Neuronal stem cell (in vitro differentiated cells): ENCODE measurements at places on chromosomes 1 and 21.

DNA sequence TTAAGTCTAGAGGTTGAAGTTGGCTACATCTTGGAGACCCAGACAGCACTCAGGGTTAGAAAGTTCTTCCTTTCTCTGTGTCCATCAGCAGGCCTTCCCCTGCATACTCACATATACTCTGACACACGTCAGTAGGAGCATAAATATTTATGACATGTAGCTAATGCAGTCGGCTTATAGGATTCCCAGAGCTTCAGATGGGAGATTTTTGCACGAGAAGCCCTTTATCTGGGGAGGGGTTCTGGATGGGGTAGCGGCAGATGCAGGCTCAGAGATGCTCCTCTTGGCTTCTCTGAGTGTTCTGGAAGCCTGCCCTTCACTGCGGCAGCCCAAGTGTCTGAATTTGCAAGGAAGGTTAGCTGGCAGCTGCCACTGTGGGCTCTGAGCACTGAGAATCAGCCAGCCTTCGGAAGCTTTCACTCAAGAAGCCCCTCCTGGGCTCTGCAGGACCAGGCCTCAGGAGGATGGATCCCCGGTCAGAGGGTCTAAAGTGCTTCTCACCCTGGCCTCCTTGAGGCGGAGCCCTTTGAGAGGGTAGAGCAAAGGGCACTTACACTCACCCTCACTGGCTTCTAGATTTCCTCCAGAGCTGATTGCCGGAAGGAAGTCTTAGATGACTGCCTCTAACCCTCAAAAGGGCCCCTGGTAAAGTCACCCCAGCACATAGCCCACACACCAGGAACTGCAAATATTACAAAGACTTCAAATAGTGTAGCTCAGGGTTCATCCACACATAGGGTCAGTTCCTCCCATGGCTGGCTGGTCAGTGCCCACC, 68.1 kb upstream of the NFASC start:
- DNase-seq = no peak

DNA sequence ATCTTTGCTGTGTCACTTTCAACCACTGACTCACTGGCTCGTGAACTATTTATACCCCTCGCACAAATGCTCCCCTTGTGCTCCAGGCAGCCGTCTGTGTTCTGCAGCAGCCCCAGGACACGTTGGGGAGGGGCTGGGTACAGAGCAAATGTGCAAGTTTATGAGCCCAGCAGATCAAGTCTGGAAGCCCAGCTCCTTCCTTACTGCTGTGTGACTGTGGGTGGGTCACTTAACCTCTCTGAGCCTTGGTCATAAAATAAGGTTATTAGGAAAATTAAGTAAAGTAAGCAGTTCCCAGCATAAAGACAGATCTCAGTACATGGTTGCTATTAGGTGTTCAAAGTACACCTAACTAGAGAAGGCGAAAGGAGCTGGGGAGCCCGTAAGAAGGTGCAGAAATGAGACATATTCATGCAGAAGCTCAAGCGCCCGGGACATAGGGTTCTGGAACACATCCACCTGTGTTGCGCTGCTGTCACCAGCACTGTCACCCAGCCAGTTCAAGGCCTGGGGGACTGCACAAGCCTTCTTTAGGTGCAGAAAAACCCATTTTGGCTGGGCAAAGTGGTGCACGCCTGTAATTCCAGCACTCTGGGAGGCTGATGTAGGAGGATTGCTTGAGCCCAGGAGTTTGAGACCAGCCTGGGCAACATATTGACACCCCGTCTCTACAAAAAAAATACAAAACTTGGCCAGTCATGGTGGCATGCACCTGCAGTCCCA, 13.8 kb downstream of the EFHD2 start:
- DNase-seq = no peak

DNA sequence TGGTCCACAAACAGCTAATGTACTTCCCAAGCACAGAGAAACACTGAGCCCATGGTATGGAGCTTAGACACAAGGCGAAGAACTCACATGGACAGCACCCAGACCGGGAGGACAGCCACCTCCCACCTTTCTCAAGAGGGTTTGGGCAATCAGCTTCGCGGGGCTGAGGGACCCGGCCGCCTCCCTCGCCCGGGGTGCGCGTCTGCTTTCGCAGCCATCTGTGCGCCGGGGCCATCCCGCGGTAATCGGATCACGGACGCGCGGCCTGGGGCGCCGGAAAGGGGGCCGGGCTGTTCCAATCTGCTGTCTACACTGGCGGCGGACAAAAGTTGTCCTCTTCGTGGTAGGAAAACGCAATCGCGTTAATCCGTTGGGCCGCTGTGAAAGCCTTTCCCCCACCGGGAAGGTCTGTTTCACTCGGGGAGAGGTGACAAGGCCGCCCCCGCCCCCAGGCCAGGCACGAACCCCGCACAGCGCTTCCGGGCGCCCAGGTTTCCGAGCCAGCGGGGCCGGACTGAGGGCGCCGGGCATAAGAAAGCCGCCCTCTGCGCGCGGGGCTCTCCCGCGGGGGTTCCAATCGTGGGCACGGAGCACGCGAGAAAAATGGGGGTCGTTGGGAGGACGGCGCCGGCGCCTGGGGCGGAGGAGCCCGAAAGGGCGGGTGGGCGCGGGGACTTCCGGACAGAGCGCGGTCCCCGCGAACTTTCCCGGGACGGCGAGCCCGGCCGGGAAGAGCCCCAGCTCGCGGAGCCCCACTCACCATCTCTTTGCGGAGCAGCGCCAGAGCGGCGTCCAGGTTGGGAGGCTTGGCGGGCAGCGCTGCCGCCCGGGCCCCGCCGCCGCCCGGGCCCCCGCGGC, 664 bp downstream of the FAM89A start:
- peak; percentile 45 for DNase-seq

- no peak for DNase-seq
Observed at GRCh38 chr1:205261946-205262691, 34.4 kb downstream of the TMCC2 start.

DNA sequence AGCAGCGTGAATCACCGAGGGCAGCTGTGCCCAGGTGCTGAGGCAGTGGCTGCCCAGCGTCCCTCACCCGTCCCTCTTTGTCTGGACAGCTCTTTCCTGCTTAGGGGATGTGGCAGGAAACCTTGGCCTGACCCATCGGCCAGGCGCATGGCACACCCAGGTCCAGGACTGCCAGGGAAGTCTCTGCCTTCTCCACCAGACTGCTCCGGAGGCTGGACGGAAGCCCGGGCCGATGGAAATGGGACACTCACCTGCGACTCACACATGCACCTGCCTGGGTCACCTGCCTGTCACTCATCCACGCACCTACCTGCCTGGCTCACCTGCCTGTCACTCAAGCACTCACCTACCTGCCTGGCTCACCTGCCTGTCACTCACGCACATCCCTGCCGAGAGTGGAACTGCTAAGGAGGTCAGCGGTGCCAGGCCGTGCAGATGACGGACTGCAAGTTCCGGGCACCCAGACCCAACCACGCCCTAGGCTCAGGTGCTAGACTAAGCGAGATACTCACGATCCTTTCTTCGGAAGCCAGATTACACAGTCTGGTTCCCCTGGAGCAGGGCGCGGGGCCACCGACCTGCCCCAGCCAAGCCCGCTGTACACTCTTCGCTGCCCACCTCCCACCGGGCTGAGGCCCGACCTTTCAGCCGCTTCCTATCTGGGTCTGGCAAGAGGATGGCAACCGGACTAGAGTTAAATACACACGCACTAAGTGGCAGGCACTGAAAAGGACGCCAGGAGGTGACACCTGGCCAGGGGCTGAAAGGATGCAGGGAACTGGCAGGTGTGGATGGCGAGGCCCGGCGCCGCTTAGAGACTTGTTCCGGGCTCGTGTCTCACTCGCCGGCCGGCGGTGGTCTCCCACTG, 1.1 kb downstream of the UBE2J2 start:
- DNase-seq = no peak

- DNase-seq = no peak
Observed at GRCh38 chr1:167456524-167456923, 61.8 kb downstream of the CD247 start.

GRCh38 chr1:222229672-222230312, 318.1 kb downstream of the HHIPL2 start:
- no peak for DNase-seq

DNA sequence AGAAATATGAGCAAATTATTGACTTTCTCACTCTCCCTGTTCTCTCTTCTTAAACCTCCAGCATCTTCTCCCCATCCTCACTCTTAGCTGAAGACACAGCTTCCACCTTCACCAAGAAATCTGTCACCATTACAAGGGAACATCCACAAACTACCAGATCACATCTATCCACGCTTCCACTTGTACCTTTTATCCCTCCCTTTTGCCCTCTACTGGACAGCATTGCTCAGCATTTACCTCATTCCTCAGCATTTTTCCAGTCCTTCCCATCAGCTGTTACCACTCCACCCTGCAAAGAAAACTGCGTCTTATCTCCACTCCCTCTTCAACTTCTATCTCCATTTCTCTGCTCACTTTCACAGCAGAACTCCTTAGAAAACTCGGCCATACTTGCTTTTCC, 42.6 kb downstream of the KCNJ6 start:
- no peak for DNase-seq

GRCh38 chr1:165367375-165367993, 11.0 kb upstream of the LMX1A start:
- DNase-seq = no peak

DNA sequence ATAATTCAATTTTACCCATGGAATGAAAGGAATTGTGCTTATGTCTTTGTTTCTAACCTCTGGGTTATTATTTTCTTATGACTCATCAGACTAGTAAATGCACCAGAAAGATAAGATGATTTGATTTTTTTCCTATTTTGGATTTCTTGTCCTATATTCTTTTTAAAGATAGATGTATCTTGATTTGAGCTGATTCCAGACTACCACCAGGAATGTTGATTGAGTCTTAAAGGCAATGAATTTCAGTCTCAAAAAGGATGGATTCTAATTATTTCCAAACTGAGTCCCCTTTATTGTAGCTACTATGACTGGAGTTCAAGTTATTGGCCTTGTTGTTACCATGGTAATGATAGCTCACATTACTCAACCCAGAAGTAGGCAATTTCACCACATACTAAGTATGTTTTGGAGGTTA, 95.8 kb upstream of the RGS4 start:
- DNase-seq = no peak

GRCh38 chr1:198246337-198246736, 89.5 kb downstream of the NEK7 start:
- DNase-seq = no peak

GRCh38 chr1:118322331-118322730, 137.3 kb upstream of the SPAG17 start:
- no peak for DNase-seq

DNA sequence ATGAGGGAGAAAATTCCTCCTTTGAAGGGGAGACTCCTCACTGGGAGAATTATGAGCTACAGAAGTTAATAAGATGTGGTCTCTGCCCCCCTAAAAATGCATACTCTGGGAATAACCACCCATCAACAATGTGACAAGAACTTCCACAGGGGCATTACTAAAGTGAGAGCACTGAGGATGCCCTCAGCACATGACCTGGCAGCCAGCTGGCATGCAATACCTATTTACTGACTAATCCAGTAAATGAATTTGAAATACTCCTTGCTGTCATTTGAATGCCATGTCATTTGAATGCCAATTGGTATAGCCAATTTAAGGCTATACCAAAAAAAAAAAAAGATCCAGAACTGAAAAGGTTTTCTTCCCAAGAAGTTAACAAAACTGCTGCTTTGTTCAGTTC, 30.8 kb downstream of the PLPP3 start:
- DNase-seq = no peak

DNA sequence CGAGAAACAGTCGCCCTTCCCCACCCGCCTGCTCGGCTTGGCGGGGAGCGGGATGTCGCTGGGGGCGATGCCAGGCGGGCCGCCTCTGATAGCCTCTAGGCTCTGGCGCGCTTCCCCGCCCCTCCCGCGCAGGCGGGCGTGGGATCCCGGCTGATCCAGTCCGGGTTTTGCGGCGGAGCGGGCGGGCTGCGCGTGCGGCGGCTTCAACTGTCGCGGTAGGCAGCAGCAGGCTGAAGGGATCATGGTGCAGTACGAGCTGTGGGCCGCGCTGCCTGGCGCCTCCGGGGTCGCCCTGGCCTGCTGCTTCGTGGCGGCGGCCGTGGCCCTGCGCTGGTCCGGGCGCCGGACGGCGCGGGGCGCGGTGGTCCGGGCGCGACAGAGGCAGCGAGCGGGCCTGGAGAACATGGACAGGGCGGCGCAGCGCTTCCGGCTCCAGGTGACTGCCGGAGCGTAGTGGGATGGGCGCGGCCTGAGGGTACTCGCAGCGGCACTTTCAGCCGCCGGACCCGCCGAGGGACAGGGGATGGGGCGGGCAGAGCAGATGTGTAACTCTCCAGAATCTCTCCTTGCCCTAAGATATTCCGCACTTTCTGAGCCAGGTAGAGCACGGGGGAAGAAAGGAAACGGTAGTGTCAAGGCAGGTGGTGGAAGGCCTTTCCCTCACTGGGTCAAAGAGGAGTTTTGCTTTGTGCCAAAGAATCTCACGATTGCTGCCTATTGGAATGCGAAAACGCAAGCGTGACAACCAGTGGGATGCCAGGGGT, at the start of gene FAAH:
Gene FAAH (plus strand): TSS at position 210 of the 764 bp plus-strand sequence. CDS start 32 bp downstream, at position 242.
- peak; percentile 37 for DNase-seq

DNA sequence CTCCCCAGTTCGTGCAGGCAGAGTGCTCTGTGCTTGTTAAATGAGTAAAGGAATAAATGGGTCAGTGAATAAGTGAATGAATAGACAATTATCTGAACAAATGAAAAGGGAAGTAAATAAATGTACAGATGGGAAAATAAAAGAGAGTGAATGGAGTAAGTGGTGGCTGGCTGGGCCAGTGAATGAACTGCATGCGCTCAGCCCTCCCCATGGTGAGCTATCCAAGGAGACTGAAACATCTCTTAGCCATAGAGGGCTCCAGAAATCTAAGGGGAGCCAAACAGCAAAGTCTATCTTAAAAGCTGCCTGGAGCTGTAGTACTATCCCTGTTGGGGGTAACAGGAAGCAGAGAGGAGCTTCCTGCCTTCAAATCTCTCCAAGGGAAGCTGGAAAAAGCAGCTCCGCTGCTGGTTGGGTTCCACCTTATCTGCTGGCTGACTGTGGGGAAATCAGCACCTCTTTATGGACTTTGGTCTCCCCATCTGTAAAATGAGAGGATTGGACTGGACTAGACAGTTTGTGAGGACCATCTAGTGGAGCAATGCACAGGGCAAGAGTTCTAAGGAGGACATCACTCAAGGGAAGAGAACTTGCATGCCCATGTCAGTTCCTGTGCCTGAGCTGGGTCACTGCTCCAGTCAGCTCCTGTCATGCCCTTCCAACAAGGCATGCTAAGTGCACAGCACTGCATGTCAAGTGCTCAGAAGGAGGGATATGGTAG, 77.9 kb downstream of the TRABD2B start:
- no peak for DNase-seq
